Right lobe of liver (tissue), 6 donors: ENCODE measurements at places on chromosomes 1 and 21. TPM values are rescaled to one million over a fixed set of nuclear protein-coding genes. Genes with fewer than 3 reads are reported as not detected.
A peak's percentile ranks its signal among the peaks of the same experiment; 100 is the strongest.

TMPRSS3 gene
- total RNA-seq, result 0.22 TPM

NASP gene
- 31.9 TPM for total RNA-seq

GPR61 gene
- not detected for total RNA-seq

- no peak for DNase-seq
- no peaks in the 10 kb centered on the region for H3K27me3 ChIP-seq
- H3K27ac ChIP-seq, result no peak overlapping the region
Measured at GRCh38 chr1:18549906-18550305, 69.2 kb downstream of the KLHDC7A start.

GRCh38 chr1:11151114-11151513, 38.0 kb upstream of the ANGPTL7 start:
- H3K27ac ChIP-seq, result no peak overlapping the region
- DNase-seq, result peak; percentile 33
- H3K36me3 ChIP-seq, result peaks cover 29% of the 10 kb centered on the region
- H3K27me3 ChIP-seq, result no peaks in the 10 kb centered on the region
- peaks cover 16% of the 10 kb centered on the region for H3K4me1 ChIP-seq
- H3K4me3 ChIP-seq, result no peak overlapping the region

DNA sequence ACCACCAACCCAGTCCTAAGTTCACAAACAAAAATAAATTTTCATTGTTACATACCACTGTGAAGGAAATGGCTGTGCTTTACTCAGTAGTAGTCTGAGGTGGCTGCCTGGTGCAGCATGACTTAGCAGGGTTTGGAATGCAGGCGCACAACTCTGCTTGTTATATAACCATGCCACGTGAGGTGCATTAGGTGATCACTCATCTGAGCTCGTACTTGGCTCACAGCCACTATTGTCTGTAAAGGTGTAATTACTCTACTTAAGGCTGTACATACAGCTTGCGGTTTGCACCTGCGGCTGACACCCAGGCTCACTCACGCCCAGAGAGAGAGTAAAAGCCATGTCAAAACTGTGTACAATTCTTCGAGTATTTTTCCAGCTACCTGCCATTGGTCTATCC, 599.4 kb downstream of the LTN1 start:
- no peak for DNase-seq
- H3K27me3 ChIP-seq, result no peaks in the 10 kb centered on the region
- H3K27ac ChIP-seq, result no peak overlapping the region
- H3K4me1 ChIP-seq, result peaks cover 12% of the 10 kb centered on the region
- no peak overlapping the region for H3K4me3 ChIP-seq

DNA sequence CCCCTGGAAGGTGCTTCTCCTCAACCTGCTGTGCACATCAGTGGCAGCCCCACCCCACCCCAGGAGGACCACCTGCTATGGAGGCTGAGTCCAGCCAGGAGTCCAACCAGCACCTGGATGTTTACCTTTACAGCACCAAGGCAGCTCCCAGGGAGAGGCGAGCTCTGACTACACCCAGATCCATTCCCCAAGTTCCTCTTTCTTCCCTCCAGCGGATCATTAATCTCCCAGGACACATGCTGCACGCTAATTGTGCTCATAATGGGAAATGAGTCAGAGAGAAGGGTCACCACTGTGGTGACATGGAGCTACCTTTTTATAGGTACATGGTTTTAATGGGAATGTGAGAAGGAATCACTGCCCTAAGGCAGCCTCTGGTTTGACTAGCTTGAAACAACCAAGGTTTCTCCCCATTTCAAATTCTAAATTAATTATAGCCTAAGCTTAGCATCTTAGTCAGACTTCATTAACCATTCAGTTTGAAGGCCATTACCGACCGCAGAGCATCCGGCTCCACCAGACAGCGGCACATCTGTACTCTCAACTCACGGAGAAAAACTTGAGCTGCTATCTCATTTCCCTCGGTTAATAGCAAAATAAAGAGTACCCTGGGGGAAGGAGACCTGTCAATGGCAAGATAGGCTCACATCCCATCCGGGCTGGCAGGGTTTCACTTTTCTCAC, 173.1 kb upstream of the GALNT2 start:
- H3K27ac ChIP-seq, result no peak overlapping the region
- no peaks in the 10 kb centered on the region for H3K36me3 ChIP-seq
- no peaks in the 10 kb centered on the region for H3K27me3 ChIP-seq
- DNase-seq, result no peak

GRCh38 chr1:243489158-243489527, 233.3 kb downstream of the SDCCAG8 start:
- no peaks in the 10 kb centered on the region for H3K27me3 ChIP-seq
- DNase-seq, result no peak
- H3K27ac ChIP-seq, result no peak overlapping the region
- H3K4me3 ChIP-seq, result no peak overlapping the region
- H3K36me3 ChIP-seq, result no peaks in the 10 kb centered on the region

- no peak for DNase-seq
- H3K36me3 ChIP-seq, result no peaks in the 10 kb centered on the region
- no peaks in the 10 kb centered on the region for H3K27me3 ChIP-seq
- no peak overlapping the region for H3K4me3 ChIP-seq
- H3K27ac ChIP-seq, result no peak overlapping the region
Measured at GRCh38 chr1:175599212-175599705, 144.1 kb downstream of the TNR start.

- no peak overlapping the region for H3K27ac ChIP-seq
- no peaks in the 10 kb centered on the region for H3K4me1 ChIP-seq
- DNase-seq, result peak; percentile 39
- no peak overlapping the region for H3K4me3 ChIP-seq
- H3K27me3 ChIP-seq, result no peaks in the 10 kb centered on the region
- no peaks in the 10 kb centered on the region for H3K36me3 ChIP-seq
Measured at GRCh38 chr1:109762821-109763645, 690 bp downstream of the EPS8L3 start.
